ENCODE measurements at places on chromosomes 7 and 10.

DNA sequence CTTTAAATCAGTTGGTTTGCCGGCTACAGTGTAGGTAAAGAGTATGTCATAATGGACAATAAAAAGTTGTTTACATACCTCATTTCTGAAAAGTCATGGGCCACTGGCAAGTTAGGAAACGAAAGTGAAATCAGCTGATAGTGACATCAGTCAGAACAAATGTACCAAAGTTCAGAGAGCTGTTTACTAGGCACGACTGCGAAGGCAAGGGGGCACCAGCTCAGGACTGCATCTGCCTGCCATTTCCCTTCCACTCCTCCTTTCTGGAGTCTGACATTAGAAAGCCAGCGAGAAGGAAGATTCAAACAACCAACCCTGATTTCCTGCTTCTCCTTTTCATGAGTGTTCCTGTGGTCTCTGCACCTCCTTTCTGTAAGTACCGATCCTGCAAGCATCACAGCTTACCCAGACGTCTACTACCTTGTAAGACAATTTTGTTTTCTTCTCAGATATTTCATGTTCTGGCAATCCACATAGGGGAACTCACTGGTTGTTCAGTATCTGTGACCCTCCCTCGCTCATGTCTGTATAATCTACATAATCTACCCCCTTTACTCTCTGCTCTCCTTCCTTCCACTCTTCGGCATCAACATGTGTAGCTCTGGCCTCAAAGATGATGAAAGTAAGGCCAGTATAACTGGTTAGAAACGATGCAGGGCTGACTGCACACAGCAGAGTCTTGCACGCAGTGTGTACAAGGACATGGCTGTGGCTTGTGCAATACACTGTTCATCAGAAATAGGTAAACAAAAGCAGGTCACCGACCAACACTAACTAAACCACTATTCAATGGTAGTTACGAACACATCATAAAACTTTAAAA is at the start of gene TMEM140:
Gene TMEM140, plus strand, starts transcription at position 174 of the 823 bp plus-strand sequence. CDS start 16,370 bp downstream, outside the sequence.
- no peak for DNase-seq

DNA sequence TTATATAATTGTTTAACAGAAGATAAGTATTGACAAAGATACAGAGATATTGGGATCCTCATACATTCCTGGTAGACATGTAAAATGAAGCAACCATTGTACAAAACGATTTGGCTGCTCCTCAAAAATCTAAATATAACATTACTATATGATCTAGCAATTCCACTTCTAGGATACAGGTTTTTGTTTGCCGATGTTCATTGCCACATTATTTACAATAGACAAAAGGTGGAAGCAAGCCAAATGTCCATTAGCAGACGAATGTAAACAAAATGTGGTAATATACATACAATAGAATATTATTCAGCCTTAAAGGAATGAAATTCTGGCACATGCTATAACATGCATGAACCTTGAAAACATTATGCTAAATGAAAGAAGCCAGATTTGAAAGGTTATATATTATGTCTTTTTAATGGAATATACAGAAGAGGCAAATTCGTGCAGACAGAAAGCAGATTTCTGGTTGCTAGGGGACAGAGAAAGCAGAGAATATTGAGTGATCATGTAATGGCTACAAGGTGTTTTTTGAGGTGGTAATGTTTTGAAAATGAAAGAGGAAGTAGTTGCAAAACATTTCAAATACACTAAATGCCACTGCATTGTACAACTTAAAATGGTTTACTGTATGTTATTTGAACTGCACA is 44.9 kb downstream of the POLR1F start:
- no peak for DNase-seq

GRCh38 chr10:70132098-70133029 is at the start of gene AIFM2:
TSS of gene AIFM2 (minus strand) at chr10:70132825. CDS start at chr10:70124084, 8,741 bp downstream.
- peak; percentile 22 for DNase-seq

GRCh38 chr7:154304231-154304630 is 252.0 kb downstream of the DPP6 start:
- DNase-seq: no peak

DNA sequence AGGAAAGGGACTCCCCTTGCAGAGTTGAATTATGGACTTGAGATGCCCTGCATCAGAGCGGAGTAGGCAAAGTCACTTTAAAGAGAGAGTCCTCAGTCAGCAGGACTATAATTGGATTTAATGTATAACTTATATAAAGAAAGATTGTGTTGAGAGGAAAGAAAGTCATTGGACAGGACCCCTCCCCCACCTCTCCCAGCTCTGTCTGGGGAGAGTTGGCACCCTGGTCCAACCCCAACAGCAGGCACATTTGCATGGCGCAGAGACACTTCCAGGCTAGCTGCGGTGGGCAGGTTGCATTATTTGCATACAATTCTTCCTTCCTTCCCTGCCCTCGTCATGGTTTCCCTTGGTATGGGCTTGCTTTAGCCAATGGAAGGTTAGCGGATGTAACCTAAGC is 46.1 kb upstream of the NPTX2 start:
- DNase-seq: no peak

- no peak for DNase-seq
Measured at GRCh38 chr10:21870849-21871248, 132.7 kb downstream of the DNAJC1 start.

- no peak for DNase-seq
Measured at GRCh38 chr10:75425291-75426079, 5.9 kb upstream of the LRMDA start.

GRCh38 chr7:151971829-151972228 is 15.6 kb downstream of the GALNTL5 start:
- no peak for DNase-seq

GRCh38 chr10:71713135-71714030 is 6.2 kb downstream of the C10orf105 start:
- no peak for DNase-seq

- no peak for DNase-seq
Measured at GRCh38 chr7:4185136-4185535, 497.0 kb upstream of the FOXK1 start.

- DNase-seq: no peak
Measured at GRCh38 chr10:116215651-116216050, 57.4 kb downstream of the GFRA1 start.

GRCh38 chr7:87337331-87337730 is 8.1 kb upstream of the CROT start:
- DNase-seq: no peak

GRCh38 chr7:50394315-50394714 is 55.8 kb downstream of the FIGNL1 start:
- no peak for DNase-seq

GRCh38 chr10:4512196-4512595 is 313.8 kb upstream of the AKR1E2 start:
- DNase-seq: no peak

DNA sequence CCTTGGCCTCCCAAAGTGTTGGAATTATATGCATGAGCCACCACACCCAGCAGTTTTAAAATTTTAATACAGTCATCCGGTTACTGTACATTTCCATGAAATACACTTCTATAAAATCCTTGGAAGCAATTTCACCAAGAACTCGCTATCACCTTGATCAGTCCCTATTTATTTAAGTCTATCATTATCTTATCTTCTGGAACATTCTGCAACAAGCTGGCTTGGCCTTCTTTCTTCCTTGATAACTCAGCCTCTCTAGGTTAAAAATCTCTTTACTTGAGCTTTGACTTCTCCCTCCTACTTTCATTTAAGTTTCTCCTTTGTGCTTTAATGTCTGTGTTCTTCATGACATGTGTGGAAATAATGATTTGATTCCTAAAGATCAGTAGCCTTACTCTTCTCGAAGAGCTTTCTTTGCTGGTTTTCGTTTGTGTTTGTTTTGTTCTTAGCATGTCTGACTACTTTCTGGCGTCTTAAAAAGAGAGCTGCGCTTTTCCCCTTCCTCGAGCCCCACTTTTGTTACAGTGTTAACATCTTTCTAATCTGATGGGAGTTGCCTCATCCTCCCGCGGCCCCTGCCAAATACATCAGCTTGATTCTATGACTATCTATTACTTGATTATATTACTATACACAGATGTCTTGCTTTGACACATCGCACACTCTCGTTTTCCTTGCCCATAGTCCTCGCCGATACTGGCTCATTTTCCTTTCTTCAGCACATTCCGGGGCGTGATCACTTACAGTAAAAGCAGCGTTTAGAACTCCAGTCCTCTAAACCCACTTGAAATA is 11.1 kb upstream of the CALML5 start:
- DNase-seq: no peak

- DNase-seq: no peak
Measured at GRCh38 chr7:108285003-108285368, 154.8 kb upstream of the LAMB4 start.

- DNase-seq: no peak
Measured at GRCh38 chr7:1078985-1079384, 8.9 kb upstream of the GPER1 start.

- DNase-seq: no peak
Measured at GRCh38 chr10:77506517-77507200, 130.9 kb downstream of the KCNMA1 start.

DNA sequence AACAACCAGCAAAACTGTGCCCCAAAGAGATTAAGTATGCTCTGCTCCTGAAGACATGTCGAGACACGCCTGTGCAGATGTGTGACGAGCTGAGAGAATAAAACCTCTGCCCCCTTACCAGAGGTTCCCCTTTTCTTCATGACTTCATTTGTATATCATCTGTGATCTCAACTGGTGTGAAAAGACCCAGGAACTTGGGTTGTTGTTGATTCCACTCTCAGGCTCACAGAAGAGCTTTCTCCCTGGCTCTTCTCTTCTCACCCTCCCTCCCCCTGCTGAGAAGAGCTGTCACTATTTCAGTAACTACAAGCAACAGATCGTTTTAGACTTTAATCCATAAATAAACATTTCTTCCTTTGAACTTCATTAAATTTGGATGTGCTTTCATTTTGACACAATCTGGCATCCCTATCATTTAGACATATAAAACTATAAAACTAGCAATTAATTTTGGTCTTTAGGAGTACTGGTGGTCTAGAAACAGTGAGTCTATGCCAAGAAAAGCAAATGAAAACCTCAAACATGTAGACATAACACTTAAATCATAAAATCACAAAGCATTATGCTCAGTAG is 179.3 kb upstream of the FZD8 start:
- no peak for DNase-seq

DNA sequence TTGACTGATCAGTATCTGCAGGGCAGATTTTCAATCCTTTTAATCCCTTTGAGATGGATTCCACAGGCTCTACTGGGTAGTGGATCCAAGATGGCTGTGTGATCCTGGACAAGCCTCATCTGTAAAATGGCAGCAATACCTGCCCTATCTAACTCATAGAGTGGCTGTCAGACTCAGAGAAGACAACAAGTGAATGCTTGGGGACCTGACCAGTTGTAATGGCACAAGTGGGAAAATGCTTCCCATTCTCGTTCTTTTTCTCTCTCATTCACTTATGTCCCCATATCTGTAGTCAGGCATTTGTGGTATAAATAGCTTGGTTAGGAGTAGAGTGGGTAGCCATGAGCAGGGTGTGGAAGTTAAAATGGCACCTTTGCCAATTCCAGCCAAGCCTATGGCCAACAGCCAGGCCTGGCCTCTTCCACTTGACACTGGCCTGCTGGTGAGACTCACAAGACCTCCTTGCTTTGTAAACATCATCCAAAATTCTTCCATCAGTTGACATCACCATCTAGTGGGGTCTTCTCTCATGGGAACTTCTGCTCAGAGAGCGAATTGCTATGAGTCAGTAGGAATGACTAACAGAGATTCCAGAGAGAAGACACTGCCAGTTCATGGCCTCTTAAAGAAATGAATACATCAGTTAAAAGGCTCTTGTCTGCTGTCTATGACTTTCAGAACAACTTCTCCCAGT is 150.1 kb downstream of the PLPP4 start:
- no peak for DNase-seq

DNA sequence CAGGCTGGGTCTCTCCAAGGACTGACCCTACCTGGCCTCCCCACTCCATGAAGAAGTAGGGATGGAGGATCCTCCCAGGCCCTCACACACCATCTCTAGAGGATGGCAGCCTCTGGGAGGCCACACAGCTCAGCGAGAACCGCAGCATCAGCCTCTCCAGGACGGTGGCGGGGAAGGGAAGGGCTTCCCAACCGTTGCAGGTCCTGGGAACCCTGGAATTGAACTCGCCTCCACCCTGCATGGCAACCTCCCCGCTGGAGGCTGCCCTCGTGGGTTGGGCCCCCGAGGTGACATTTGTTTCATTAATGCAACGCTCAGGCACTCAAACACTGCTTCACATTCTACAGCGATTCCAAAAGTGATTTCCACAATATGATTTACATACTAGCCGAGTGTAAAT is 58.5 kb downstream of the EBF3 start:
- no peak for DNase-seq

DNA sequence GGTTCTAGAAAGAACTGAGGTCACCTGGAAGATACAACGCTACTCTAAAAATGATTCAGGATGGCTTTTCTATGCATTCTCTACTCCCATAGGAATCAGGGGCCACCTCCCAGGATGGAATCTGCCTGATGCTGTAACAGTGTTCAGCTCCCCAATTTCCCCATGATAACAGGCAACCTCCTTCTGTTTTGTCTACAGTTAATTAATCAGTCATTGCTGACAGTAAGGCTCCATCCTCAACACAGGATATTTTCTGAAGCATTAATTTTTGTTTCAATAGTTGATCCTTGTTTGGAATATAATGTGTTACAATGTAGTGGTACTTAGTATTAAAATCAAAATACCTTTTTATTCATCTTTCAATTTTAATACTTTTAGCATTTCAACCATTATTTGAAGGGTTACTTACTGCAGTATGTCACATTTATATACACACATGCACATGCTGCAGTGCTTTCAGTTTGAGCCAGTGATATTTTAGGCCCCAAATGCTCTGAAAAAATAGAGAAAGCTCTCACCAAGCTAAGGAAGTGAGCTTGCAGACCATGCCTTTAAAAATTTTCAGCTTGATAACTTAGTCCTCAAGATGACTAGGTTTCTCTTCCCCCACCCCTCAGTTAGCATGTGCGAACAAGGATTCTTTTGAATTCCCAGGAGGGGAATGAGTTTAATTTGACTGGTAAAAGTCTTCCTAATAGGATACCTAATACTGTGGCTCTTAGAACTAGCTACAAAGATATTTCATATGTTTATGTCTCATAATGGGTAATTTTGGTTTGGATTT is 592 bp upstream of the PIK3CG start:
- DNase-seq: no peak

- DNase-seq: no peak
Measured at GRCh38 chr10:34348917-34349485, 466.1 kb downstream of the PARD3 start.

- no peak for DNase-seq
Measured at GRCh38 chr7:151623766-151624165, 104.1 kb upstream of the RHEB start.

DNA sequence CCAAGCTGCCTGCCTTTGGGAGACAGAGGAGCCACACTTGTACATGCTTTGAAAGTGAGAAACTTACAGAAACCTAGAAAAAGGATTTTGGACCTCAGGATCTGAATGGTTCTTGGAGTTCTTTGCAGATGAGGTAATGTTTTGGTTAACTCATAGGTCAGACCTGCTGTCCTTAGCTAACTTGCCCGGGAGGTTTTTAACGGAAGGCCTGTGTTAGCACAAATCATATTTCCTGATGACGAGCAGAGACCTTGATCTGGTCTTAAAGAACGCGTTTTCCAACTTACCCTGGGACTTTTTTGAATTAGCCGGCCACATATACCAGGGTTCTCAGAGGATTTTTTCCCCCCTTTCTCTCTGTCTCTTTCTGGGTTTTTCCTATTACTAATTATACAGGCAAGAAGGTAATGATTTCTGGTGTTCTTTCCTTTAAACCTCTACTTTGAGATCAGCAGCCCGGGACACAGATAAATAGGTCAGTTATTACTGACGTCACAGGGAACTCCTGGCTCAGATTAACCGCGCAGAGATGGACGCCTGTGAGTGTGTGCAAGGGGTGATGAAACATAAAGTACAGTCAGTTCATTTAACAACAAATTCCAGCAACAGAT is 101.7 kb upstream of the KLF6 start:
- DNase-seq: no peak

All from activated gamma-delta T cell (primary cell).